ENCODE measurements at places on chromosomes 16 and 17.

- peak; percentile 87 for DNase-seq
Observed at GRCh38 chr16:68778551-68779231, 41.6 kb downstream of the CDH1 start.

DNA sequence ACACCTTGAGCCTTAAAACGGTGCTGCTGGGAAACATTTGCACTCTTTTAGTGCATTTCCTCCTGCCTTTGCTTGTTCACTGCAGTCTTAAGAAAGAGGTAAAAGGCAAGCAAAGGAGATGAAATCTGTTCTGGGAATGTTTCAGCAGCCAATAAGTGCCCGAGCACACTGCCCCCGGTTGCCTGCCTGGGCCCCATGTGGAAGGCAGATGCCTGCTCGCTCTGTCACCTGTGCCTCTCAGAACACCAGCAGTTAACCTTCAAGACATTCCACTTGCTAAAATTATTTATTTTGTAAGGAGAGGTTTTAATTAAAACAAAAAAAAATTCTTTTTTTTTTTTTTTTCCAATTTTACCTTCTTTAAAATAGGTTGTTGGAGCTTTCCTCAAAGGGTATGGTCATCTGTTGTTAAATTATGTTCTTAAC lies 4.4 kb downstream of the SOX9 start:
- DNase-seq = no peak

GRCh38 chr17:40298726-40299125 lies 10.3 kb upstream of the RARA start:
- DNase-seq = no peak

- no peak for DNase-seq
Observed at GRCh38 chr17:36193216-36193775, 3.3 kb downstream of the CCL3L1 start.

DNA sequence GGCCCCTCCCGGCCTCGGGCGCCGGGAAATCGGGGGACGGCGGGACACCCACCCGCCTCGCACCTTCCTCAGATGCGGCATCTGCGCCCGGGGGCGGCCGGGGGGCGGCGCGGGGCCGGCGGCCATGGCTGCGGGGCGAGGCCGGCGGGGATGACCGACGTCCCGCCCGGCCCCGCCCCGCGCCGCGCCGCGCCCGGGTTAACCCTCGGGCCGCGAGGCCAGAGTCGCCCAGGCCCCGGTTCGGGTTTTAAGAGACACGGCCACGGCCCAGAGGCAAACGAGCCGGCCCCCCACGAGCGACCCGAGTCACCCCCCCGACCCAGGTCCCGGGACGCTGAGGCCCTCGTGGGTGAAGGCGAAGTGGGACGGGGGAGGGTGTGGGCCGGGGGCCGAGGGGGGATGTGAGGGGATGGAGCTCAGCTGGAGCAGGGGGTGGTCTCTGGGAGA lies at the start of gene RGS11:
Gene RGS11, minus strand, starts transcription at position 159 of the 447 bp plus-strand sequence. Its CDS starts 33 bp downstream, at position 126.
- DNase-seq = no peak

- no peak for DNase-seq
Observed at GRCh38 chr16:62921904-62922303, 885.7 kb upstream of the CDH8 start.

DNA sequence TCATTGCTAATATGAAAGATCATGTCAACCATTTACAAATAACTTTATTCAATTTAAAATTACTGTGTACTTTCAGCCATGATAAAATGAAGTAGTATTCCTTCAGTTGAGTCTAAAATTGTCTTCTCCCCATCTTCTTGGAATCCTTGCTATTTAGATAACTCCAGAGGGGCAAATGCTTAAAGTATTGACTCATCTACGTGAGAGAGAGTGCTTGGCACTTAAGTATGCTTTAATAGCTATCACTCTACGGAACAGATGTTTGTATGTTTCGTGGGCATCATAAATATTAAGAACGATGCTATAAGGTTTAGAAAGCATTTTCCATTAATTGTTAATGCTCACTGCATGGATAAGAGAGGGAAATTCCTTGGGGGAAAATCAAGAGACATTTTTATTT lies 69.3 kb upstream of the MED13 start:
- DNase-seq = no peak

DNA sequence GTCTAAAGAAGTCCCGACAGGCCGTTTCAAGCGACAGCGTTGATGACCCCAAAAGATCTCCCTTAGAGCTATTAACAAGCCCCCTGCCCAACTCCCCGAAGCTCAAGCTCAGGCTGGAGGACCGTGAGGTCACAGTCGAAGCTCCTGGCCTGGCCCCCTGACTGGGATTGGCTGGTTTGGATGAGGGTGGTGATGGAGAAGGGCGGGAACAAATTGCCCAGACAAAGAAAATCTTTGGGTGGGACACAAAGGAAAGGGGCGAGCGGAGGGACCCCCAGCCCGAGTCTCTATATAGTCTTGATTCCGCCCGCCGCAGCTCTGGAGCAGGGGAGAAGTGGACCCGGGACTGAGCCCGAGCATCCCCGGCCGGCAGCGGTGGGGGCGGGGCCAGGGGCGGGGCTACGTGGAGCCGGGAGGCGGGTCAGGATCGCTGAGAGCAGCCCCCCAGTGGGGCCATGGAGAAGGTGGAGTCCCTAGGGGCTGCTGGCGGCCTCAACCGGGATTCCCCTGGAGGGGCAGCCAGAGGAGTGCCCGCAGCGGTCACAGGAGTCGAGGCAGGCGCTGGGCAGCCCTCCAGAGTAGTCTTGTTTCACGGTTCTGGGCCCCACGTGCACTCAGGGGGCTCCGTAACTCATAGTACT lies 982 bp upstream of the NEURL4 start:
- peak; percentile 91 for DNase-seq

DNA sequence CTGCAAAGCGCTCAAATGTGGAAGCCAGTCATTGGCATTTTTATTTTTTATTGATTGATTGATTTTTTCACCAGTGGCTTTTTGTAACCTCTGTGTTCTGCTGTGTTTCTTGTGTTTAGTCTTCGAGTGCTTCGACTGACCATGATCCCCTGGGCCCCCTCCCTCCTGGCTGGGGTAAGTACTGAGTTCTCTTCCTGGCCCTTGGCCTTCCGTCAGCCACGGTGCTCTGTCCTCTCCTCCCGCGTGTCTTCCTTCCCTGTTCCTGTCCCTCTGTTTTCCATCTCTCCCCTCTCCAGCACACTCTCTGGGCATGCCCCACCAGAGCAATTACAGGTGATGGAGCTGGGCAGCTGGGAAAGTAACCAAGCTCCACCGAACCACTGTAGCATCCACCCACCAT lies 25.8 kb upstream of the CLEC18A start:
- DNase-seq = no peak

DNA sequence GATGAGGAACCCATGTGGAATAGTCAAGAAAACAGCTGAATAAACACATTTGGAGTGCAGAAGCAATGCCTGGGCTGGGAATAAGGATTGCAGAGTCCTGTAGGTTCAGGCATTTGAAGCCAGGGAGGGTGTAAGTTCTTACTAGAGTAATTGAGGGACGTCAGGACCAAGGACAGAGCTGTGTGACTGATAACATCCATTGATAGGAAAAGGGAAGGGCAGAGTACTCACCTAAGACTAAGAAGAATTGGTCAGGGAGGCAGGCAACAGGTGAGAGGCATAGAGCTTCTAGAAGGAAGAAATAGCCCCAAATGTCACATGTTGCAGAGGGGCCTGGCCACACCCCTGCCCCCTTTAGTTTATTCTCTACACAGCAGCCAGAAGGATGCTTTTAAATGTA lies 79.8 kb upstream of the TMEM132E start:
- DNase-seq = no peak

DNA sequence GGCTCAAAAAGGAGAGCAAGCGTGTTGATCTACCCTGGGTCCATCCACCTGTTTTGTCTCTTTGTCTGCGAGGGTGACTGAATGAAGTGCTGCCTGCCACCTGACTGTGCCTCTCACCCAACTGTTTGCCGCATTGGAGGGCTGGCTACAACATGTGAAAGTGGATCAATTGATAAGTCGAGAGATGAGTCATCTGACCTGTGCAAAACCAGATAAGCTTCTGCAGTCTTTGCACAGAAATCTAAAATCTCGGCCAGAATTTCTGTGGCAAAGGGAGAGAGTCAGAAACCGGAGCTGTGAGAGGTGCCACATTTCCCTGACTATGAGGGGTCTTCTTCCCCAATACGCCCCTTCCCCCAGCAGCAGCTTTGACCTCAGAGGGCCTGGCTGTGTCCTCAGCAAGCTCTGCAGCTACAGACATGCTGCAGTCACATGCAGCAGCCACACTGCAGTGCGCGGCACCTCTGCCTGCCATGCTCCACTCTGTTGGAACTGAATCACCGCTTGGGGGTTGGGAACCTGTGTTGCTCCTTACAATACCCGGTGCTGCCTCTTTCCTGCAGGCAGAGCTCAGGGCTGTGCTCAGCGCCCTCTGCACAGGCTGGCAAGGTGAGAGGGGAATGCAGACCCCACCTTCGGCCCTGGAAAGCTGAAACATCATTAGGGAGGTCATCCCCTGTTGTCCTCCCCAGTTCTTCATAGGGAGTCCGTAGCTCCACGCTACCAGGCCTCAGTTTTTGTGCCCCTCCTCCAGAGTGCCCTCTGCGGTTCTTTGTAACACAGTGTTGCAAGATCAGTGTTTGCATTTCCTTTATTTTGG lies 16.2 kb upstream of the HAS3 start:
- DNase-seq = peak; percentile 49

DNA sequence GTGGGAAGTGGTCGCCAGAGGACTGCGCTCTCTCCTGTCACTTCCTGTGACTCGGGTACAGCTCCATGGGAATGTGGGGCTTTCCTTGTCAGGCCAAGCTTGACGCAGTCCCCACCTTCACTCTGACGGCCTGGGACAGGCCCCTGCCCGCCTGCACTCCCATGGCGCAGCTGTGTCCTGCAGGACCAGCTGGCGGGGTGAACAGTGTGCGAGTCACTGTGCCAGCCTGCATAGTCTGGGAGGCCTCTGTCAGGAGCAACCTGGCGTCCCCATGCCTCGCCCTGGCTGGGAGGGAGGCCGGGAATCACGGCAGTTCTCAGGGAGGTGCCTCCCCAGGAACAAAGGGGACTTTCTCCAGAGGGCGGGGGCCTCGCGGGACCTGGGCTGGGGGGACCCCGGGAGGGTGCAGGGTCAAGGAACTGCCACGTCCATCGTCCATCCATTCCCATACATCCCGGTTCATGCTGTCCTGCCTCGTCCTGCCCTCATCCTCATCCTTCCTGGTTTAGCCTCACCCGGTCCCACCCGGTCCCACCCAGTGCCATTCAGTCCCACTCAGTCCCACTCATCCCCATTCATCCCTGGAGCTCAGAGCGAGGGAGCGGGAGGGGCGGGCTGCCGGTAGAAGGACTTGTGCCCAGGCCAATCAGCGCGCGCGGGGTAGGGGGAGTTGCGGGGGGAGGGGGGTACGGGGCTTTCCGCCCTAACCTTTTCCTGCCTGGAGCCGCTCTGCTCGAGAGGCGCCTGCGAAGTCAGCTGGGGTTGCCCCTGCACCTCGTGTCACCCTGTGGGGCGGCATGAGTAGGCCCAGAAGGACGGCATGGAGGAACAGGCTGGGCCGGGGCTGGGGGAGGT lies 13.4 kb downstream of the FLYWCH1 start:
- no peak for DNase-seq

- no peak for DNase-seq
Observed at GRCh38 chr17:29533976-29534375, 32.9 kb downstream of the ABHD15 start.

GRCh38 chr17:30554839-30555751 lies 77.9 kb downstream of the GOSR1 start:
- DNase-seq = peak; percentile 15

DNA sequence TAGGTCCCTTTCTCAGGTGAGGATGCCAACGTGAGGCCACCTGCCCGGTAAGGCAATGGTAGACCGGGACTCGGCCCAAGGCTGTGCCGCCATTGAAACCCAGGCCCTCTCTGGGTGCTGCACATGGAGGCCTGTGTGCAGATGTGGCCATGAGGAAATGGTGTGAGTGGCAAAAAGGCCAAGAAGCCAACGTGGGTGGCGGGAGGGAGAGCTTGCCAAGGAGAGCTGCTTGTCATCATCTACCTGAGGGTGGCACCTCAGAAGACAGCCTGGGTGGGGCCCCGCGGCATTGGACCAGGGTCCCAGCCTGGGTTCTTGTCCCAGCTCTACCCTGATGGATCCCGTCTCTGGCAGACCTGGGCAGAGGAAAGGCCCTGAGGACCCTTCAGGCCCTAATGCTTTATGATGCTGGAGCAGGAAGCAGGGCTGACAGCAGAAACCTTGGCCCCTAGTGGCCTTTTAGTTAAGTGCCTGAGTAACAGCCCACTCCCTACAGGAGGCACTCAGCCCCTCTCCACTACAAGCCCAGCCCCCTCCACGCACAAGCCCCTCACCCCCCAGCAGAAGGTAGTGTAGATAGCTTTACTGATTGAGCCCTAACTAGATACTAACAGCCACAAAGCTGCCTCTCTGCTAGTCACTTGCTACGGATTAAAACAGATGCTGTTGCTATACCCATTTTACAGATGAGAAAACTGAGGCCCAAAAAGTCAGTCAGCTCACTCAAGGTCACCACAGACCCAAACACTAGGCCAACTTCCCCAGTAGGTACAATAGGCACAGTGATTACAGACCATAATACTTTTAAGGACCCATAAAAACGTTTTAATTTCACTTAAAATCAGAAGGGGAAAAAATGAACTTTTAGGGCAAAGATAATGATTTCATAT lies 26.2 kb upstream of the KIFC3 start:
- DNase-seq = peak; percentile 23

GRCh38 chr17:63988741-63989621 lies 9.2 kb upstream of the PRR29 start:
- DNase-seq = peak; percentile 59

DNA sequence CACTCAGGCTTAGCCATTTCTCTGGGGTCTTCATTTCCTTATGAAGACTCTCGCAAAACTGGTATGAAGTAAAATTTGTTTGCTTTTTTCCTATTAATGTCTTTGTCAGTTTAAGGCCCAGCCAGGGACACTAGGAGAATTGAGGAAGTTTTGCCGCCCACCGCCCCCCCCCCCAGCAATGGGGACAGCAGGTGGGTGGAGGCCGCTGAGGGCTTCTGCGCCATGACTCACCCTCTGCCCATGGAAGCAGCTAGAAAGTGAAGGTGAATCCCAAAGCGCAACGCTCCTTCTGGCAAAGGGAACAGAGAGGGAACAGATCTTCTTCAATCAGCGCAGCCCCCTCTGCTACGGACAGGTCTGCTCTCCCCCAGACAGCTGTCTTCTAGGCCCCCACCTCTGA lies 49.7 kb downstream of the MARF1 start:
- no peak for DNase-seq

- DNase-seq = no peak
Observed at GRCh38 chr16:77759821-77760220, 28.5 kb upstream of the VAT1L start.

DNA sequence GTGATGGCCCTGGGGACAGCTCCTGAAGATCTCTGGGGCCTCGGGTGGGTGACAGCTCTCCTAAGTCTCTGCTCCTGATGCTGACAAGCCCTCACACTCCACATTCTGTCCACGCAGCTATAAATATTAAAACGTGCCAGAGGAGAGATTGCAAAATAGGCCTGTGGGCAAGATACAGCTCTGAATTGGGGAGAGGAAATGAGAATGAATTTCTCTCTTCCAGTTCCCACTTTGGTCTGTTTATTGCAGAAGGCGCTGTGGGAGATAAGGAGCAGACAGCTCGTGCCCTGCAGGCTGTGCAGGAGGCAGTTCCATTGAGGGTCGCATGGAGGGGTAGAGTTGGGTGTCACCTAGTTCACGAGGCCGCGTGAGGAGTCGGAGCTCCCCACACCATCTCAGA lies 87.5 kb upstream of the SDK2 start:
- DNase-seq = no peak
